Omental fat pad (tissue), 4 donors: ENCODE measurements at places on chromosomes 1 and 21. TPM values are rescaled to one million over a fixed set of nuclear protein-coding genes. Genes with fewer than 3 reads are reported as not detected.

Gene KISS1
- not detected for total RNA-seq

Gene TNFRSF8
- total RNA-seq = 4.4 TPM

Gene LDLRAD1
- total RNA-seq = not detected

DNA sequence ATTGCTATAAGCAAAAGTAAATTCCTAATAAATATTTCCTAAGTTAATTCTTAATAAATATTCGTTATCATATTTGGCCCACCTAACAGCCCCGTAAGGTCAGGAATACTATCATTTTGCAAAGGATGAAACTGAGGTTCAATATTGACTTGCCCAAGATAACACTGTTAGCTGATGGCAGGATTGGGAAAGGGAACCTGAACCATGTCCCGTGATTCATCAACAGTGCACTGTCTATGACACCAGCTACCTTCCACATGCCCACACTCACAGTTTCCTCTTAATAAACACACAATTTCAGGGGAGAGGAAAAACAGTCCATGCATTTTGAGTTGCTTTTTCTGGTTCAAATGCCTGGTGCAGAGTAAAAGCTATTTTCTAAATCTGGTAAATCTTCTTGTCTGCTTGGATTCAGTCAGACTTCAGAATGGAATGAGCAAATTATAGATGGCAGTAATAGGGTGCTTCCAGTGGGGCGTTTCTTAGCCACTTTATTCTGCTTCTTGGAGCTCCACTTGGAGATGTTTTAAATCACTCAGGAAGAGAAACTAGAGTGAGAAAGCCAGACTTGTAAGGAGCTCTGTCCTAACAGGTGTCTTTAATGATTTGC is 354.6 kb downstream of the PDE4B start:
- DNase-seq = no peak

DNA sequence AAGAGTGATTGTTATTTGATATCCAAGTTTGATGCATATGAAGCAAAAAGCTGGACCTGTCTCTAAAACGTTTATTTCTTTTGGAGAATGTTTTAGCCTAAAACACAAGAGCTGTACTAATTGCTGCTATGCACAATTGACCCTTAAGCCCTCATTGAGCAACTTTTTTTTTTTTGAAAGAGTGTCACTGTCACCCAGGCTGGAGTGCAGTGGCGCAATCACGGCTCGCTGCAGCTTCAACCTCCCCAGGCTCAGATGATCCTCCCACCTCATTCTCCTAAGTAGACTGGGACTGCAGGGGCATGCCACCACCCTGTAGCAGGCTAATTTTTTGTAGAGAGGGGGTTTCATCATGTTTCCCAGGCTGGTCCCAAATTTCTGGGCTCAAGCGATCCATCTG is 129.1 kb downstream of the PIK3R3 start:
- no peak for DNase-seq

- DNase-seq = no peak
Observed at GRCh38 chr21:29737186-29737585, 202.6 kb downstream of the GRIK1 start.

DNA sequence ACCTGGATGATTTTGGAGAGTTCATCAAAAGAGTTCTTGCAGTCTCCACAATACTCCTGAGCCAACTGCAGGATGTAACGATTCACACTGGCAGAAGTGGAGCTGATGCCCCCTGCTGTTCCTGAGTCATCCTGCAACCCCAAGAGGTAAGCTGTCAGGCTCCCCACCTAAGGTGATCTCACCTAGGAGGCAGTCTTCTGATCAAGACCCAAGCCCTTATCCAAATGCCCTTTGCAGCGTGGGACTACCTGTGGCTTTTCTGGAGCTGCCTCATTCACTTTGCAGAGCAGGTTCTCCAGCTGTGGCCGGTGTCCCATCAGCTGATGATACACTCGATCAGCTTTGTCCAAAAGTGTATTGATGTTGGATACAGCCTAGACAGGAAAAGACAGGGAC is 96.4 kb downstream of the UBR4 start:
- DNase-seq = no peak
